Occipital lobe (tissue), 3 donors: ENCODE measurements at places on chromosomes 12 and 14.

GRCh38 chr14:84465880-84466279 lies 1064.1 kb upstream of the FLRT2 start:
- DNase-seq, result no peak

- no peak for DNase-seq
Measured at GRCh38 chr12:34233618-34234017, 211.3 kb downstream of the ALG10 start.

- no peak for DNase-seq
Measured at GRCh38 chr12:22856178-22856577, 231.2 kb downstream of the ETNK1 start.

DNA sequence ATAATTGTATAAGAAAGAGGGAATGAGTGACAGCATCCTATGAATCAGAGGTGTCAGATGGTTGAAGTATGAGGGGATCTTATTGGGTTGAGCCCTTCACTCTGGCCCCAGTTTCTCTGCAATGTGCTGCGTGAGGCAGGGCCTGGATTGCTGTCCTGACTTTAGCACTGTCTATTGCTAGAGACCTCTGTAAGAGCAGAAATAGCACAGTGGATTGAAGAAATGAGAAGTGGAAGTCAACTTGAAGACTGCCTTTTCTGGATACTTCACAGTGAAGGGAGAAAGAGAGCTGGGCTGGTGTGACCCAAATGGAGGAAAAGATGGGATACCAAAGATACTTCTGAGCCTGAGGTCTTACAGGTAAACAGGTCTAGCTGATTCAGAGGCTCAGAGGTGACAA lies 5.8 kb downstream of the ASCL4 start:
- no peak for DNase-seq

- no peak for DNase-seq
Measured at GRCh38 chr12:60842181-60842580, 1246.4 kb downstream of the SLC16A7 start.

DNA sequence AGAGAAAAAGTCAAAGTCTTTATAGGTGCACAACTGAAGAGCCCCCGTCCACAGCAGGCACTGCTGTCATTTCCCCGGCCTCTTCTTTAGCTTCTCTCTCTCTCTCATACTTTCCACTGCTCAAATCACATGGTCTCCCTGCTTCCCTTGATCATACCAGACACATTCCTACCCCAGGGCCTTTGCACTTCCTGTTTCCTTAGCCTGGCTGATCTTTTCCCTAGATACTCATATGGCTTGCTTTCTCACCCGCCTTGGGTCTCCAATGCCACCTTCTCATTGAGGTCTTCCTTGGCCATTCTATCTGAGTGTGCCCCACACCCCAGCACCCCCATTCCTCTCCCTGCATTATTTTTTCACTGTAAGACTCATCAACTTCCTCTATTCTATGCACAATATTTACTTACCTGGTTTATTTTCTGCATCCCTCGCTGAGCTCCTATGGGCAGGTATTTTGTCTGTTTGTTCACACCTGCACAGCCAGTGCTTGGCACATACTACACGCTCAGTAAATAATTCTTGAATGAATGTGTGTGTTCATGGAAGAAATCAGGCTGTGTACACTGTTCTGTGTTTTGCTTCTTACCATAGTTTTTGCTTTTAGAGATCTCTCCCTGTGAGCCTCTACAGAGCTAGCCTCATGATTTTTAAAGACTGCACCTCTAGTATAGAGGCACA lies 31.9 kb downstream of the SERPINA1 start:
- DNase-seq, result no peak

- no peak for DNase-seq
Measured at GRCh38 chr14:76887191-76887590, 61.0 kb downstream of the LRRC74A start.

GRCh38 chr12:62247281-62248045 lies 12.7 kb upstream of the USP15 start:
- no peak for DNase-seq

DNA sequence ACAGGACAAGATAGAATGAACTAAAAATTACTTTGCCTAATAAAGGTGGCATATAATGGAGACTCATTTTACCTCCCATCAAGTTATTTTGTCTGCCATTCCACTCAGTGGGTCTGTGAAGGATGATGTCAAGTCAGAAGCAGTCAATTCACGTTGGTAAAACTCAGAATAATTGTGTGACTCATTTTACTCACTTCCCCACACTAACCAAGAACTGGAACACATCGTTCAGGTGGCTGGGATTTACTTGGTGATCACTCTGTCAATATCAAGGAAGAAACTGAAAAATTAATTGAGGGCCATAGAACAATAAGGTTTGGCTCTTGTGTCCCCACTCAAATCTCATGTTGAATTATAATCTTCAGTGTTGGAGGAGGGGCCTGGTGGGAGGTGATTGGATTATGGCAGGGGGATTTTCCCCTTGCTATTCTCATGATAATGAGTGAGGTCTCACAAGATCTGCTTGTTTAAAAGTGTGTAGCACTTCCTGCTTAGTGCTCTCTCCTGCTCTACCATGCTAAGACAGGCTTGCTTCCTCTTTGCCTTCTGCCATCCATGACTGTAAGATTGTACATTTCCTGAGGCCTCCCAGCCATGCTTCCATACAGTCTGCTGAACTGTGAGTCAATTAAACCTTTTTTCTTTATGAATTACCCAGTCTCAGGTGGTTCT lies 35.7 kb upstream of the GTF2A1 start:
- no peak for DNase-seq

GRCh38 chr12:130162745-130163460 lies 639 bp downstream of the FZD10 start:
- DNase-seq, result no peak

DNA sequence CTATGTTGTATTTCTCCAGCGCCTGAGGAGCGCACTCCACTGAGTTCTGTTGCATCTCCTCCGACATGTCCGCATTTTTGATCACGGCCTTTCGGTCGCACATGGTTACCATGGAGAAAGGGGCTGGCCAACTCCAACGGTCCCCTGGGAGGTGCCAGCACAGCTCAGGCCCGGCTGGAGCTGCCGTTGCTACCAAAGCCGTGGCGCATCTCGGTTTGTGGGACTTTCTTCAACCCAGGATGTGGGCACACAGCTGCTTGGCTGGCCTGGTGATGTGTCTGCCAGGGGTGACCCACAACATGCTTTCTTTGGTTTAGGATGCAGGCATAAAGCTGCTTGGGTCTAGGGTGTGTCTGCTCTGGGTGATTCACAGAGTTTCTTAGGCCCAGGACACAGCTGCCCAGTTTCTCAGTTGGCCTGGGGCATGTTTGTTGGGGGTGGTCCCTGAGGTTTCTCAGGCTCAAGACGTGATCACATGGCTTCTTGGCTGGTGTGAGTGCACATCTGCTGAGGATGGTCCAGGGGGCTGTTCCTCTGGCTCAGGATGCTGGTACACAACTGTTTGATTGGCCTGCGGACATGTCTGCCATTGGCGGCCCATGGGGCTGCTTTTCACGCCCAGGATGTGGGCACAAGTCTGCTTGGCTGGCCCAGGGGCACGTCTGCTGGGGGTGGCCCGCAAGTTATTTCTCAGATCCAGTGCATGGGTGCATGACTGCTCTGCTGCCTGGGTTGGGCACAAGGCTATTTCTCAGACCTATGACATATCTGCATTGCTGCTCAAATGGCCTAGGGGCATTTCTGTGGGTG lies 25.9 kb upstream of the GTF2A1 start:
- no peak for DNase-seq

- no peak for DNase-seq
Measured at GRCh38 chr14:32313844-32314376, 15.2 kb upstream of the AKAP6 start.

DNA sequence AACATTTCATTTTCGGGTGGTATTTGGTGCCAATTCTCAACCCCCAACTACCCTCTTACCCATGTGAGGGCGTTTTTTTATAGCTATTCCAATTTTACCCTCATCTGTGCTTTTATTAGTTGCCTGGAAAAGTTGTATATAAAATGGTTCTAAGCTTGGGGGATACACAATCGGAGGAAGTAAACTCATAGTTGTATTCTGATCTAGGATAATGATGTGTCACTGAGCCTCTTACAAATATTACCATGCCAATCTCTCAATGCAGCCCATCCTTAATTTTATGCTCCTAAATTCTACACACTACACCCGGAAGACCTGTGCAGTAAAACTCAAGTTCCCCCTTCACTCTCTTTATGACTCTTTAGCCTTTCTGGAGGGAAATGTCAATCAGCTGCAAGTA lies 1206.5 kb upstream of the FLRT2 start:
- DNase-seq, result no peak

DNA sequence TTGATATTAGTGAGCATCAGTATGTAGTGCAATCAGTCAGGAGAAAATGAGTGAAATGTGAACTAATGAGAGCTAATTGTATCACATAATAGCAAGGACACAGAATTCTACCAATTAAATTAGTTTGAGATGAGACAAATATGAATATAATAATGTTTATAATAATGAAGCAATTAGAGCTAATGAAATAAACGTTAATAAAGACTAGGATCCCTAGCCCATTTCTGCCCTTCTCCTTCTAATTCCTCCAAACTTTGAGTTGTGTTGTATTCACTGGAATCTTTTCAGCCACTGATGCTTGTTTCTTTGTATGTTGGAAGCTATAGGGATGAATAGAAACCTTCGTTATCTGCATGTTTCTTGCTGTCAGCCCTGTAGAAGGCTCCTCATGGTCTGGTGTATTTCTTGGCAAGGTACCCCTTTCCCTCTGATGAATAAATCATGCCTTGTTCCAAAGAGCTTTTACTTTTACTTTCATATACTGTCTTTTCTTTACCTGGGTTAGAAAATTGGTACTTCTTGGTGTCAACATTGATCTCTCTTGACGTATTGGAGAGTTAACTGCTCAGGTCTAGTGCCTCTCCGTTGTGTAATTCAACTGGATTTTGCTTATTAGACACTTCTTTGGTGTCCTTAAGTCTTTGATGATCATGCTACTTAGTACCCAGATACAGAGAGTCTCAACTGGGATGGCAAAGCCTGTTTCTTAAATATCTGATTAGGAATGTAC lies 154.8 kb downstream of the PTCSC3 start:
- no peak for DNase-seq

DNA sequence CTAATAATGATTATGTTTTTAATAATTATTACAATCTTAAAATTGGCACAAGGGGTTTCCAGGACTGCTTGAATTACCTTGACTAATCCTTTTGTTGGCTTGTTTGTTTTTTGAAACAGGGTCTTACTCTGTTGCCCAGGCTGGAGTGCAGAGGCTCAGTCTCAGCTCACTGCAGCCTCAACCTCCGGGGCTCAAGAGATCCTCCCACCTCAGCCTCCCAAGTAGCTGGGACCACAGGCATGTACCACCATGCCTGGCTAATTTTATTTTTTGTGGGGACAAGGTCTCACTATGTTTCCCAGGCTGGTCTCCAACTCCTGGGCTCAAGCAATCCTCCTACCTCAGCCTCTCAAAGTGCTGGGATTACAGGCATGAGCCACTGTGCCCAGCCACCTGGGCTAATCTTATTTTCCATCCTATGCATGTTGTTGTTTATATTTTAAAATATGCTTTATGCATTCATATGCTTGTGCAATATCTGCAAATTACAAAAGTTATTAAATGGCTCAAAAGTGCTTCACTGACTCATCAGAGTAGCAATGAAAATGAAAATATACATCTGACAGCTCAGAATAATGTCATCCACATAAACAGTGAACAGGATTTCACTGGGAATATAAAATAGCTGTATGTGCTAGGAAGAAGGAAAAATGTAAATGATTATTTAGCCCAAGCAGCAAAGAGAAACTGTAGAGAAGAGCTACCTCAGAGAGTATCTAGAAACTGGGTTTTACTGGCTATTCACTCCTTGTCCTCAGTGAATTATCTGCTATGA lies 24.8 kb upstream of the PLEKHG6 start:
- no peak for DNase-seq

DNA sequence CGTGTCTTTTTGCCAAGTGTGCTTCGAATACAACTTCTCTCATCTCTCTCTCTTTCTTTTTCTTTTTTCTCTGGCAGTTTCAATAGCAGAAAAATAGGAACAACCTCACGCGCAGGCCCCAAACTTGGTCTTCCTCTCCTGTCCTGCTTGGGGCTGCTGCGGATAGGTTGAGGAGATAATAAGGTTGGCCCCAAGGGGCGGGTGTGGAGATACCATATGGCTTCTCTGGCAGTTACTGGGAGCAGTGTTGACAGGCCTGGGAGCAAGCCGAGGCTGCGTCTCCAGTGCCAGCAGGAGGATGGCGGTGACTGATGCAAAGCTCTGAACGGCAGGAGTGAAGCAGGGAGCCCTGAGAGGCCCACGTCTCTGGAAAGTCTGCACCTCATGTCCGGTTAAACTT lies 89.5 kb upstream of the MANSC4 start:
- DNase-seq, result no peak

- no peak for DNase-seq
Measured at GRCh38 chr14:100424504-100425428, 101.6 kb downstream of the SLC25A47 start.

- DNase-seq, result no peak
Measured at GRCh38 chr14:72634691-72635616, 258.9 kb downstream of the DPF3 start.

DNA sequence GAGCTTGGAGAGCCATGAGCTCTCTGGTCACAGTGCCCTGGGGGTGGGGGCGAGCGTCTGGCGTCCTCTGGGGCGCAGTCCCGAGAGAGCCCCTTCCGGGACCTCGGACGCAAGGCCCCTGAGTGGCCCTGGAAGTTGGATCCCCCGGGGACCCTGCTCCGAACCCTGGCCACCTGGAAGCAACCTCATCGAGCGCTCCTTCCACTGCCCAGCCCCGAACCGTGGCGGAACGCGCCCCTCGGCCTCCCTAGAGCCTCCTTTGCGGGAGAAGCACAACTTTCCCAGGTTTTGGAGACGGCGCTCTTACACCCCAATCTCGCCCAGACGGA lies 1.2 kb downstream of the NOS1 start:
- DNase-seq, result no peak

DNA sequence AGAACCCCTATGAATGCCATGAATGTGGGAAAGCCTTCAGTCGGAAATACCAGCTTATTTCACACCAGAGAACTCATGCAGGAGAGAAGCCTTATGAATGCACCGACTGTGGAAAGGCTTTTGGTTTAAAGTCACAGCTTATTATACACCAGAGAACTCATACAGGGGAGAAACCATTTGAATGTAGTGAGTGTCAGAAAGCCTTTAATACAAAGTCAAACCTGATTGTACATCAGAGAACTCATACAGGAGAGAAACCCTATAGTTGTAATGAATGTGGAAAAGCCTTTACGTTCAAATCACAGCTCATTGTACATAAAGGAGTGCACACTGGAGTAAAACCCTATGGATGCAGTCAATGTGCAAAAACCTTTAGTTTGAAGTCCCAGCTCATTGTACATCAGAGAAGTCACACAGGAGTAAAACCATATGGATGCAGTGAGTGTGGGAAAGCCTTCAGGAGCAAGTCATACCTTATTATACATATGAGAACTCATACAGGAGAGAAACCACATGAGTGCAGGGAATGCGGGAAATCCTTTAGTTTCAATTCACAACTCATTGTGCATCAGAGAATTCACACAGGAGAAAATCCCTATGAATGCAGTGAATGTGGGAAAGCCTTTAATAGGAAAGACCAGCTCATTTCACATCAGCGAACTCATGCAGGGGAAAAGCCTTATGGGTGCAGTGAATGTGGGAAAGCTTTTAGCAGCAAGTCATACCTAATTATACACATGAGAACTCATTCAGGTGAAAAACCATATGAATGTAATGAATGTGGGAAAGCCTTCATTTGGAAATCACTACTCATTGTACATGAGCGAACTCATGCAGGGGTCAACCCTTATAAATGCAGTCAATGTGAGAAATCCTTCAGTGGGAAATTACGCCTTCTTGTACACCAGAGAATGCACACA lies 22.3 kb downstream of the ZNF268 start:
- no peak for DNase-seq

- DNase-seq, result no peak
Measured at GRCh38 chr14:81427348-81428058, 27.4 kb upstream of the STON2 start.

- no peak for DNase-seq
Measured at GRCh38 chr14:99548871-99549515, 55.0 kb downstream of the CCDC85C start.
